Bronchial smooth muscle cell (primary cell): ENCODE measurements at places on chromosomes 12 and 14. TPM values are rescaled to one million over a fixed set of nuclear protein-coding genes. Genes with fewer than 3 reads are reported as not detected.

The LRCOL1 gene
- 0.16 TPM in 1 of 2 replicates, not detected in the other for total RNA-seq

The NXPH4 gene
- 0.77 and 0.79 TPM in 2 replicates for total RNA-seq

The PRORP gene
- total RNA-seq = 10.6 and 13.1 TPM in 2 replicates

The PRICKLE1 gene
- 2.1 and 9.3 TPM in 2 replicates for total RNA-seq

The IFNG-AS1 gene
- total RNA-seq = under 0.01 TPM in 1 of 2 replicates, not detected in the other
